IPS-NIHi11 (cell line): ENCODE measurements at places on chromosomes 2 and 18.

- DNase-seq = no peak
Observed at GRCh38 chr2:178404368-178404767, 46.6 kb downstream of the PRKRA start.

DNA sequence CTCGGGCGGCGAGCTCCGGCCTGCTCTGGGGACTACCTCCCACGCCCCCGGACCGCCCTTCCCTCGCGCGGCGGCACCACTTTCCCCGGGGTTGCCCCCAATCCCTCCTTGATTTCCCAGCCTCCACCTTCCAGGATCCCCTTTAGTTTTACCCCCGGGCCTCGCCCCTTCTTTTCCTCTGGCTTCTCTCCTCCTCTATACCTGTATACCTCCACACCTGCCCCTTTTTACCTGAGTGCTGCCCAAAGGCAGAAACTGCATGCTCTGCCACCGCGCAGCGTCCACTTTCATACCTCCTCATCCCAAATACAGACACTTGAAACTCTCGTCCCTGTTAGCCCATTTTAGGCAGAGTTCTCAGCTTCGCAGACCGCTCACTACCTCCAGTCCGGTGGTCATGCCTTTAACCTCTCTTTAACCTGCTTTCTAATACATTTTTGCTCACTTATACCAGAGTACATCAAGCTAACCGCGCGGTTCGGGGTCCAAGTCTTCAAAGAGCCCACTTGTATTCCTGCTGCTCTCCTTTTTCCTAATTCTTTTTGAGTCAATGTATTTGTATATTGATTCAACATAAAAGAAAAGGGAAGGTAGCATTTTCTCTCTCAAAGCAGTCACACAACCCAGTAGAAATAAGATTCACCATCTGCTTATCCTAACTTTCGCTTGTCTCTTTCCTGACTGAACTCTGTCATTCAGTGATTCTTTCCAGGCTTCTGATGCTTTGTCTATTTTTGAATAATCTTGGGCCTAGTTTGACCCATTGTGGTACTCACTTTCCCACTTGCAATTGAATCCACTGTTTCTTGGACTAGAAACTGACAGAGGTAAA lies 901 bp downstream of the SPOPL start:
- no peak for DNase-seq

- no peak for DNase-seq
Observed at GRCh38 chr2:222751821-222752719, 80.6 kb downstream of the MOGAT1 start.

DNA sequence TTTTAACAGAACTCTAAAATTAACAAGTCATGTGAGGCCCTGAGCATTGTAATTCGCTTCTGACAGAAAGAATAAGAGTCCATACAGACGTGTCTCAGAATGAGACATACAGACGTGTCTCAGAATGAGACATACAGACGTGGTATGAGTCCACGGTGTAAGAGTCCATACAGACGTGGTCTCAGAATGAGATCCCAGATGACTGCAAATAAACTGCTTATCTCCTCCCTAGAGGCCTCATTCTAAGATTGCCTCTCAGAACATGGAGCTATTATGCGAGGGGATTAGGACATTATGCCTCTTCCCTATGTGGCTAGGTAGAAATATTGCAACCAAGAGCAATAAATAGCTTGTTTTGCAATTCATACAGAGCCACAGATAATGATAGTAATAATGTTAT lies 63.9 kb downstream of the NEB start:
- DNase-seq = no peak

- DNase-seq = no peak
Observed at GRCh38 chr18:31680433-31680811, 4.0 kb downstream of the B4GALT6 start.

GRCh38 chr2:230324503-230324902 lies 2.5 kb upstream of the SP140L start:
- DNase-seq = no peak

DNA sequence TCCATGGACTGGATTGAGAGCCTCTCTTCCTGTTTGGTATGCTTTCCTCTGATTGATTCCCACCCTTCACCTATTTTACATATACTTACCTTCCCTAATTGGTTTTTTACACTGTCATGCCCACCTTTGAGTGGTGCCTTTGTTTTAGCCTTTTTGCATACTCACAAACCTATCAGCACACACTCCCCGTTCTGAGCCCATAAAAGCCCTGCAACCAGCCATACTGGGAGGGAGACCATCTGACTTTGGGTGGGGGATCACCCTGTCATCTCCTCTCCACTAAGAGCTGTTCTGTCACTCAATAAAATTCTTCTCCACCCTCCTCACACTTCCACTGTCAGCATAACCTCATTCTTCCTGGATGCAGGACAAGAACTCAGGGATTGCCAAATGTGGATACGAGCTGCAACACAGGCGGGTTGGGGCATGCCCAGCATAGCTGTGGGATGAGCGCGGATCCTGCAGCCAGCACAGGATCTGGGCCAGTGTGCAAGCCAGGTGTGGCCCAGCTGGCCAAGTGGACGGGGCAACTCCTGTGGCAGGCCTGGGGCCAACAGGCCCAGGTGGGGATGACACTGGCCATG lies 9.4 kb upstream of the MOB1A start:
- DNase-seq = peak; percentile 18

DNA sequence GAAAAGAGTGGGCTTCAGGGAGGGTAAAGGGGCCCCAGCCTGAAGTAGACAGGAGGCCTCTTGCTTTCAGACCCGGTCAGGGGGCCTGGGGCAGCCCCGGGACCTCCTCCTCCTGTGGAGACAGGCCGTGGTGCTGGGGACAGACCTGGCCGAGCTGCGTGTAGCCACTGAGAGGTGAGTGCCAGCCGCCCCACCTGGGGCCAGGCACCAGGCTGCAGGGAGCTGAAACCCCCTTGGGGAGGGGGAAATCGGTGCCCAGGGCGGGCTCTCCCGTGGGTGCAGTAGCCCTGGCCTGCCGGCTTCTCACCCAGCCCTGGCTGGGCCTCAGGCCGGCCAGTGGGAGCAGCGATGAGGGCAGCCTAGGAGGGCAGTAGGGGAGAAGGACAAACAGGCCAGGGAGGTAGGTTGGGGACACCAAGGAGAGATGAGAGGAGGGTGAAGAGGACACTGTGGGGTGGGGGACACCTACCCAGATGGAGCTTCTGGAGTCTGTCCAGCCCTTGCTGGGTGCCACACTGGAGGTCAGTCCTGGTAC lies 24.0 kb downstream of the CROCC2 start:
- DNase-seq = peak; percentile 14

- no peak for DNase-seq
Observed at GRCh38 chr2:217642944-217643343, 359.9 kb downstream of the TNS1 start.

- DNase-seq = no peak
Observed at GRCh38 chr2:186327251-186327868, 158.7 kb upstream of the ZC3H15 start.

GRCh38 chr2:32715391-32715841 lies 87.6 kb downstream of the TTC27 start:
- DNase-seq = no peak

DNA sequence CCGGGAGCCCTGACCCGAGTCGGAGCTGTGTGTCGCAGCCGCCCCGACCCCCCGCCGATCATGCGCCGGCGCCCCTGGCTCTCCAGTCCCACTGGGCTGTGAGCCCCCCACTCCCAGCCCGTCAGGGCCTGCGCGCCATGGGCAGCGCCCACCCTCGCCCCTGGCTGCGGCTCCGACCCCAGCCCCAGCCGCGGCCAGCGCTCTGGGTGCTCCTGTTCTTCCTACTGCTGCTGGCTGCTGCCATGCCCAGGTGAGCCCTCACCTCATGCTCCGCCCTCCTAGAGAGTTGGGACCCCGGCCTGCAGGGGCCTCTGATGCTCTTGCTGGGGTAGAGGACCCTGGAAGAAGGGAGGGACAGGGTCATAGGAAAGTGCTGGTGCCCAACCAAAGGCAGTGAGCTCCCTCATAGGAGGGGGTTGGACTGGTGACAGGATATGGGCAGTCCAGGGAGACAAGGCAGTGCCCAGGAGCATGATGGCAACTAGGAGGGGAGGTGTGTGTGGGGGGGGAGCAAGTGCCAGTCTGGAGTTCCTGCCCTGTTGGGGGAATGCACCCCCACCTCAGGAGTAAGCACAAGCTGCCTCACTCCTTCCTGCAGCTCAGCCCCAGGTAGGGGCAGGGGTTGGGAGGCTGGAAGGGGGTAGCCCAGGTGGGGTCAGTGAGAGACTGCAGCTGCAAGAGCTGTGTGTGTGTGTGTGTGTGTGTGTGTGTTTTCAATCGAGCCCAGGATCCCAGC lies 375 bp downstream of the WNT10A start:
- DNase-seq = no peak

DNA sequence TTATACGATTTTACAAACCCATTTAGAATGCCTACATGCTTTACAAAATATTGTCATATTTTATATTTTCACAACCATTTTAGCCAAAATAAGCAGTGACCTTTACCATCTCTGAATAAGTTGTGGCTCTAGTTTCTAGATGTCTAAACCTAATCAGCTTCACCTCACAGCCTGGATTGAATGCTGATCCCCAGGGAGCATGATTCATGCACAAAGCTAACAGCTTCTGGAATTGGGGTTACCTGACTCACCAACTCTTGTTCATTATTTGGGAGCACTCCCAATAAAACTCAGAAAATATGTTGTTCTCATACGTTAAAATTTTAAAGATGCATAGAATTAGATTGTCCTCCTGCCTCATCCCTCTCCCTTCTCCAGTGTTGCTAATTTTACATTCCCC lies 611.7 kb upstream of the NETO1 start:
- DNase-seq = no peak

GRCh38 chr18:47730795-47731194 lies 199.7 kb downstream of the SMAD2 start:
- no peak for DNase-seq

DNA sequence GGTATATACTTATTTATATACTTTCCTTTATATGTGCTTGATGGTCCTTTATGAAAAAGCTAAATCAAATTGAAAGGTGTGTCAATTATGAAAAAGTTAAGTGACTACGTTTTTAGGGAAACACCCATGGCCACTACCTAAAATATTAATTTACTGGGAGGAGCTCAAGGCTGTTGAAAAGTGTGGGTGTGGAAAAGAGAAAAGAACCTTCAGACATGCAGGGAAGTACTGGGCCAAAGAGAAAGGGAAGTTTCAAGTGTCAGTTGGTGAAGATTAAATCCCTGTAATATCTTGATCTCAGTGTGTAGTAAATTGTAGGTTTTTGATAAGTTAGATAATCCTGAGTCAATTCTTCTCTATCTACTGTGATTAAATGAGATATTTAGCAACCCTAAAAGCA lies 6.2 kb upstream of the GKN1 start:
- DNase-seq = no peak

GRCh38 chr18:37537868-37538525 lies 27.6 kb downstream of the CELF4 start:
- DNase-seq = peak; percentile 93

- no peak for DNase-seq
Observed at GRCh38 chr2:177501186-177501585, 108.6 kb downstream of the AGPS start.

- no peak for DNase-seq
Observed at GRCh38 chr2:236601316-236602202, 31.9 kb downstream of the ACKR3 start.

- no peak for DNase-seq
Observed at GRCh38 chr2:230972046-230972445, 23.9 kb upstream of the SPATA3 start.

GRCh38 chr2:39023649-39024048 lies 97.2 kb downstream of the SOS1 start:
- no peak for DNase-seq

- DNase-seq = peak; percentile 19
Observed at GRCh38 chr2:184597571-184597991, 748 bp upstream of the ZNF804A start.

DNA sequence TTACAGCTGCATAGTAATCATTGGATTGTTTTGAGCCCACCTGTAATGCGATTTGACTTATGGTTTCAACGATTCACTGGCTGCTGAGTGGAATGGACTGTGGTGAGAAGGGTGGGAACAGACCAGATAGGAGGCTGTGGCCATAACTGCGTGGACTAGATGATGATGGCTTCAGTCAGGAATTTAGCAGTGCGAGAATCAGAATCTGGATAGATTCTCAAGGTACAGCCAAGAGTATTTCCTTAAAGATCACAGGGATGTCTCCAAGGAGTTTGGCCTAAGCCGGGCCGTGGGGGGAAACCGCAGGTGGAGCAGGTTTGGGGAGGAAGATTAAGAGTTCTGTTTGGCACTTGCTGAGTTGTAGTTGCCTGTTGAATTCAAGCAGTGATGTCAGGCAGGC lies 44.0 kb upstream of the CHMP1B start:
- DNase-seq = no peak

GRCh38 chr2:105116348-105116747 lies 78.5 kb downstream of the MRPS9 start:
- no peak for DNase-seq

GRCh38 chr2:72131916-72132841 lies 15.5 kb downstream of the CYP26B1 start:
- no peak for DNase-seq

DNA sequence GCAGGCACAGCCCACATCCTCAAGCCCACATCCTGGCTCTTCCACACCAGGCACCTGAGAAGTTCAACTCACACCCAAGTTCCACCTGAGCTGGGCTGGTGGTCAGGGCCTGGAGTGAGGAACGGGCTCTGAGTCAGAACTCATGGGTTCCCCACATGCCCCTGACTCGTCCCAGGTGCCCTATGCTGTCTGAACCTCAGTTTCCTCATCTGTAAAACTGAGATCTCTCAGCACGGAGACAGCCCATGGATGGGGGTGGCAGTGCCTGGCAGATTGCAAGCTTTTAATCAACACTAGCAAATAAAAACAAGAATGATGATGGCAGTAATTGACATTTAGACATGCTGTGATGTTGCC lies 307.8 kb downstream of the NDUFA10 start:
- DNase-seq = no peak

DNA sequence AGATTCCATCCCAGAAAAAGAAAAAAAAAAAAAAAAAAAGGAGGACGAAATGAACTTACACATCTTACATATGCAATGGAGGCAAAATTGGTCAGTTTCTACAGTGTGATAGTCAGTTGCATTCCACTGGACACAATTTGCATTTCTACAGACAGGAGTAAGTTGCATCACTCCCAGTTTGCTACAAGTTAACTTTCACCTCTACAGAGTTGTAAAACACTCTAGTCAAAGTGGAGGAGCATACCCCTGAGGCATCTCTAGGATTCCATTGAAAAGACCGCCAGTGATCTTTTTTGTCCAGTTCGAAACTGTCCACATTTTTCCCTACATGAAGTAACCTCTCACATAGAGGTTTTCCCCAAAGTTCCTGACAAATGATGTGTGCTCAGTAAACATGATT lies 202.8 kb downstream of the VAPA start:
- DNase-seq = no peak

DNA sequence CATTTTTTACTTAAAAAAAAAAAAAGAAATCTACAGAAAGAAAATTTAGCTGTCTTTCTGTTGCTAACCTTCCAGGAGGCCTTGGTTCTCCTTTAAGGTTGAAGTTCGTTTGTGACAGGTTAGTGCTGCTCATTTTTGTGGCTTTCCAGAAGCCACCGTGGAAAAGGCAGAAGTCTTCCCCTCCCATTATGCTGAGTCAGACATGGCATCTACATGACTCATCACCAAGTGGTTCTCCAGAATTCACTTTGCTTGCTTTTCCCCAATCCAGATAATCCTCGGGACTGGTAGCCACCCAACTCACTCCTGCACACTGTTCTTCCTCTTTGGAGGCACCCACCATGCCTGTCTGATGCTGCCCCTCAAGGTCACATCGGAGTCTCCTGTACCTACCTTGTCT lies 228.7 kb downstream of the PIK3C3 start:
- no peak for DNase-seq
